ENCODE measurements at places on chromosomes 3 and 15. TPM values are rescaled to one million over a fixed set of nuclear protein-coding genes. Genes with fewer than 3 reads are reported as not detected.
A peak's percentile ranks its signal among the peaks of the same experiment; 100 is the strongest.

- DNase-seq, result no peak
Measured at GRCh38 chr3:145094355-145094941, 1066.5 kb downstream of the PLOD2 start.

The CHRFAM7A gene
- 0.73 TPM for total RNA-seq

The LRRC3B gene
- total RNA-seq, result not detected

DNA sequence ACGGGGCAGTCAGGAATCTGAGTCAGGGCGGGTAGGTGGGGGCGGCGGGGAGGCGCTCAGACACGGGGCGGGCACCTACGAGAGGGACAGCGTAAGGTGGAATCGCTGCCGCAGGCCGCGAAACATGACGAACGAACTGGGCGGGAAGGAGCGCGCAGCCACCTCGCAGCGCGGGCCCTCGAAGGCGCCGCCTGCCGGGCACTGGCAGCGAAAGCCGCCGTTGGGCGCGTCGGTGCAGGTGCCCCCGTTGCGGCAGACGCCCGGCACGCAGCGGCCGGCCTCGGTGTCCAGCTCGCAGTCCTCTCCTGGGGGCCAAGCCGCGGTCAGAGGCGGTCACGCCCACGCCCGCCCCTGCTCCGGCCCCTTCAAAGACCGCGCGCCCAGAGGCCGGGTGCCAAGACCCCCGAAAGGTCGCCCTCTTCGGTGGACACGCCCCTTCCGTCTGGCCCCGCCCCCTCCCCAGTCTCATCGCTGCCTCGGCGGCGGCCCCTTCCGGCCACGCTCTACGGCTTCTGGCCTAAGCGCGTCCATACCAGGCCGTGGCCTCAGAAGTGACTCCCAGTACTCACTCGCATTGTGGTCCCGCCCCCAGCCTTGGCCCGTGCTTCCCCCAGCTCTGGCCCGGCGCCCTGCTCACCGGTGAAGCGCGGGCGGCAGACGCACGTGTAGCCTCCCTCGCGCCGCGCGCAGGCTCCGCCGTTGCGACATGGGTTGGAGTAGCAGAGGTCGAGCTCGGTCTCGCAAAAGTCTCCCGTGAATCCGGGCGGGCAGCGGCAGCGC, 6.4 kb downstream of the CELSR3 start:
- DNase-seq, result peak; percentile 92

- no peak for DNase-seq
Measured at GRCh38 chr15:62249501-62249900, 84.4 kb upstream of the C2CD4B start.
